Psoas muscle (tissue), 8 donors: ENCODE measurements at places on chromosomes 16 and 17.

DNA sequence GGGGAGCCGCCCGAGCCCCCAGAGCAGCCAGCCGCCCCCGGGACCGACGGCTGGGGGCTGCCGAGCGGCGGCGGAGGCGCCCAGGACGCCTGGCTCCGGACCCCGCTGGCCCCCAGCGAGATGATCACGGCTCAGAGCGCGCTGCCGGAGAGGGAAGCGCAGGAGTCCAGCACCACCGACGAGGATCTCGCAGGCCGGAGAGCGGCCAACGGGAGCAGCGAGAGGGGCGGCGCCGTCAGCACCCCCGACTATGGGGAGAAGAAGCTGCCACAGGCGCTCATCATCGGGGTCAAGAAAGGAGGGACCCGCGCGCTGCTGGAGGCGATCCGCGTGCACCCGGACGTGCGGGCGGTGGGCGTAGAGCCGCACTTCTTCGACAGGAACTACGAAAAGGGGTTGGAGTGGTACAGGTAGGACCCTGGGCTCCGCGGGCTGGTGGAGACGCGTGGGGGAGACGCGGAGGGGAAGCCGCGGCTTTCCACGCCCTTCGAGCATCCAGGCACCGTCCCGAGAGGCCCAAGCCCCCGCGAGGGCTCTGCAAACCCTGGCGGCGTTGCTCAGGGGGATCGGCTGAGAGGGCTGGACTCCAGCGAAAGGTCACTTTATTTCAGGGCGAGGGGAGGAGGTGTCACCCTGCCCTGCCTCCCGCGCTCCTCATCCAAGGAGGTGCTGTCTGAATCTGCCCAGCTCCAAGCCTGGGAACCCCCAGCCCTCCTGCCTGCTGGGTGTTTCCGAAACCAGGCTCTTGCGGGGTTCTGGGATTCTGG, 1.2 kb downstream of the HS3ST4 start:
- no peak for DNase-seq

DNA sequence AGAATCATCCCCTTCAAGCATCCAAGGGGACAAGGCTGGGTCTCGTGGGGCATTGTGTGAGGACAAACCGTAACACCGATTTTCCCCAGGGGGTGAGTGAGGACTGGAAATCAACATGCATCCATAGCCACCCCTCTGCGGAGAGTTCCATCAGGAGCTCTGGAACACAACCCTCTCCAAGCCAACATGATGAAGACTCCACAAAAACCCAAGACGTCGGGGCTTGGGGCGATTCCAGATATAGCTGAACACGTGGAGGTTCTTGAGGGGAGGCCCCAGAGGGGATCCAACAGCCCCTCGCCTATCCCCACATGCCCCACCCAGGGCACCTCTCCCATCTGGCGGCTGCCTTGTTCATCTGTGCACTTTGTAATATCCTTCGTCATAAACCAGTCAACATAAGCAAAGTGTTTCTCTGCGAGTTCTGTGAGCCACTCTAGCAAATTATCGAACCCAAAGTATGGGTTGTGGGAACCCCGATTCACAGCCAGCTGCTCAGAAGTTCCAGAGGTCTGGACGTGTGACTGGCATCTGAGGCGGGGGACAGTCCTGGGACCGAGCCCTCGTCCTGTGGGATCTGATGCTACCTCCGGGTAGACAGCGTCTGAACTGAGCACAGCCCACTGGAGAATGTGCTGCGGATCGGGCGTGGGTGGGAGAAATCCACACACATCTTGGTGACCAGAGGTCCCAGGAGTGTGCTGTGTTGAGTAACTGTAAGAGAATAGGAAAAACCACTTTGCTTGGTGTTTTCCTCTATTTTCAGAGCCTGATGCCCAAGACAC, 55.5 kb downstream of the RPH3AL start:
- DNase-seq, result peak; percentile 48

GRCh38 chr16:80968386-80969113, 38.1 kb downstream of the CMC2 start:
- DNase-seq, result no peak

DNA sequence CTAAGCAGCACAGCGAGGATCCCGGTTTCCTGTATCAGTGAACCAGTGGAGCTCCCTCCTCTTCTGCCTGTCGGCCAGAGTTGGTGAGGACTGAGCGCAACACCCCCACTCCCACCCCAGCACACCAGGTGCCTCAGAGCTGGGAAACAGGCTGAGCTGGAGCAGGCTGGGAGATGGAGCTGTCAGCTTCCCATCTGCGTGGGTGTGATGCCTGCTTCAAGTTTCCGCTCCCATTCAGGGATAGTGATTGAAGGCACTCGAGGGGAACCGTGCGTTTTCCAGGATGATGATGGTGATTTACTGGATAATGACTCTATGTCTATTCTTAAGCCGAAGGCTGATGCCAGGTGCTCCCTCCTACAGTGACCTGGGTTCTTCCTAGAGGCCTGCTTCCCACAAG, 144.5 kb downstream of the TMEM132E start:
- DNase-seq, result no peak

- peak; percentile 14 for DNase-seq
Measured at GRCh38 chr16:81522108-81522701, 77.6 kb downstream of the CMIP start.

- no peak for DNase-seq
Measured at GRCh38 chr17:3754458-3755334, 31.0 kb downstream of the HASPIN start.

DNA sequence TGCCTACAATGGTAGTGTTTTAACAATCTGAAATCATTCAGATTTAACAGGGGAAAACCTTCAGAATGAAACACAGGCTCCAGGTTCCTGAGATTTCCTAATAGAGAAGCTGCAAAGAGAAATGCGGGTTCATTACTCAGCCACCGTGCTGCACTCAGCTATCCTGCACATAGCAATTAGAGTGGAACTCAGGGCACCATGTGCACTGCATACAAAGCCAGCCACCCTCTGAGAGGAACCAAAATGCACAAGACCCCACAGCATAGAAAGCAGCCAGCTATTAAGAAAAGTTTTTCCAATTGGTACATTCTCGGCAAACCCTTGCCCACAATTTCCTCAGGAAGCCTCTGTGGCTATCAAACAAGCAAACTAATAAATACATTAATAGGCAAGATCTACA, 37.4 kb downstream of the TOM1L2 start:
- no peak for DNase-seq

DNA sequence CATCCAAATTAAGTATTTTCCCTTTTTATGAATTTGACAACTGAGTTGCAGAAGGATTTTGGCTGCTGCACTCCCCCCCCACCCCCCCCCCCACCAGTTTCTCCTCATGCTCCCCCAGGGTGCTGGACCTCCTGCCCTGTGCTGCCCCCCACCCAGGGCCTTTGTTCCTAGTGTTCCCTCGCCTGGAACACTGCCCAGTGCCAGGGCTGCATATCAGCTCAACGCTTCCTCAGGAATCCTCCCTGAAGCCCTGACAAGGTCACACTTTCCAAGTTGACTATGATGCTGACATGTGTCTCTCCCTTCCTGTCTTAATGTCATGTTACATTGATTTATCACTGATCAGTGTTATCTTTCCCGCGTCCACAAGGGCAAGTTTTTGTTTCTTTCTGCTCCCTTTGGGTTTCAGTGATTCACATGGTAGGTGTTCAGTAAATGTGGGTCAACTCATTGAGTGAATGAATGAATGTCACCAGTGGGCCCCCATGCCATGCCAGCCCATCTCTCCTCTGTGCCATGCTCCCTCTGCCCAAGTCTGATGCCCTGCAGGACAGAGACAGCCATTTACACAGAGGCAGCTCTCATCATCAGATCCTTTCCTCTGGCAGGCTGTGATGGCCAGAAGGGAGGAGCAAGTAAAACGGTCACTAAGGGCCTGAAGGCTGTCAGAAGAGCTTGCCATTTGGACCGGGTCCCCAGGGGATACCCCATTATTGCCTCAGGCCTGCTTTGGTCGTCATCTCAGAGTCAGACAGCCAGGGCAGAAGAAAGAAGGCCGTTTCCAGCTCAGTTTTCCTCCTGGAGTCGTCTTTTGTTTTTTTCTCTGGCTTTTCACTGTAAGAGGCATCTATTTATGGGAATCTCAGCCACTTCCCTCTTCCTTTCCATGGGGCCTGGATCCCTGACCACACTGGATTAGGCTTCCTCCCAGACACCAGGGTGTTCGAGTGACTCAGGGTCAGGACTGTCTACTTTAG, 386.2 kb downstream of the SNX29 start:
- peak; percentile 72 for DNase-seq

- no peak for DNase-seq
Measured at GRCh38 chr17:9217151-9218056, 196.1 kb downstream of the NTN1 start.

- DNase-seq, result no peak
Measured at GRCh38 chr17:79473876-79474440, 136.9 kb downstream of the RBFOX3 start.

DNA sequence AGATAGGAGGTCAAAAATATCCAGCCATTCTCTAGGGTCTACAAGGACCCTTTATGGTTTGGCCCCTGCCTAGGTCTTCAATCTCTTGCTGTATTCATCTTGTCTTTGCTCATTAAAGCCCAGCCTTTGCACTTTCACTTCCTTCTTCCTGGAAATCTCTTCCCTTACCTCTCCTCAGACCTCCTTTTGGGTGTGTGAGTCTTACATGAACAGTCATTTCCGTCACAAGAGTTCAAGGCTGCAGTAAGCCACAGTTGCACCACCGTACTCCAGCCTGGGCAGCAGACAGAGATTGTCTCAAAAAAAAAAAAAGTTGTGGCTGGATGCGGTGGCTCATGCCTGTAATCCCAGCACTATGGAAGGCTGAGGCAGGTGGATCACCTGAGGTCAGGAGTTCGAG, 6.0 kb upstream of the ATP1B2 start:
- DNase-seq, result no peak

- DNase-seq, result peak; percentile 22
Measured at GRCh38 chr17:245611-246010, 64.2 kb upstream of the DOC2B start.

- DNase-seq, result peak; percentile 67
Measured at GRCh38 chr16:12459391-12460063, 344.2 kb downstream of the CPPED1 start.

DNA sequence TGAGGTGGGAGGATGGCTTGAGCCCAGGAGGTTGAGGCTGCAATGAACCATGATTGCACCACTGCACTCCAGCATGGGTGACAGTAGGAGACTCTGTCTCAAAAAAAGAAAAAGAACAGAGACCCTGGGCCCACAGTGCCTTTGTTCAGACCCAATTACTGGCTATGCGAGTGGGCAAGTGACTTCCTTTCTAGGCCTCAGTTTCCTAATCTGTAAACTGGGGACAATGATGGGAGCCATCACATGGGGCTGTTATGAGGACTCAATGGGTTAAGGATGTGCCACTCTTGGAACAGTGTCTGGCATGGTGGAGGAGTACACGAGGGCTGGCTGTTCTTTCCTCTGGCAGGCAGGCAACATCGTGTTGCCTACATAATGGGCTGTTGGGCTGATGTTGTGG, 47.3 kb upstream of the NDRG4 start:
- DNase-seq, result no peak

DNA sequence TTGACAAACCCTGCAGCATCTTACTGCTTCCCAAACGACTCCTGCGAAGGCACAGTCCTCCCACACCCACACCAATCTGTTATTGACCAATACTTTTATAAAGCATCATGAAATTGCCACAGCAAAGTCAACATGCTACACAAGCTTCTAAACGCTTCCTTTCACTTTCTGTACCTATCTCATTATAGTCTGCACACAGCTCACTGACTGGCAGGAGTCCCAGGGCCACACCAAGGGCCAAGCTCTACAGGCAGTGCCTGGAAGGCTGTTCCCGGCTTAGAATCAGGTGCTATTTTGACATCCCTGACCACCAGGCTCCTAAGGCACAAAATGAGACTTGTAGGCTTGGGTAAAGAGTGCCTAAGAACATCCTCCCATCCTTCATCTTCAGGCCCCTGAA, 39.5 kb downstream of the USP7 start:
- DNase-seq, result peak; percentile 32
